ENCODE measurements at places on chromosomes 2 and 18.

GRCh38 chr2:19109518-19109917, 248.9 kb downstream of the OSR1 start:
- no peak for DNase-seq

GRCh38 chr2:25954199-25954752, 28.0 kb downstream of the KIF3C start:
- no peak for DNase-seq

DNA sequence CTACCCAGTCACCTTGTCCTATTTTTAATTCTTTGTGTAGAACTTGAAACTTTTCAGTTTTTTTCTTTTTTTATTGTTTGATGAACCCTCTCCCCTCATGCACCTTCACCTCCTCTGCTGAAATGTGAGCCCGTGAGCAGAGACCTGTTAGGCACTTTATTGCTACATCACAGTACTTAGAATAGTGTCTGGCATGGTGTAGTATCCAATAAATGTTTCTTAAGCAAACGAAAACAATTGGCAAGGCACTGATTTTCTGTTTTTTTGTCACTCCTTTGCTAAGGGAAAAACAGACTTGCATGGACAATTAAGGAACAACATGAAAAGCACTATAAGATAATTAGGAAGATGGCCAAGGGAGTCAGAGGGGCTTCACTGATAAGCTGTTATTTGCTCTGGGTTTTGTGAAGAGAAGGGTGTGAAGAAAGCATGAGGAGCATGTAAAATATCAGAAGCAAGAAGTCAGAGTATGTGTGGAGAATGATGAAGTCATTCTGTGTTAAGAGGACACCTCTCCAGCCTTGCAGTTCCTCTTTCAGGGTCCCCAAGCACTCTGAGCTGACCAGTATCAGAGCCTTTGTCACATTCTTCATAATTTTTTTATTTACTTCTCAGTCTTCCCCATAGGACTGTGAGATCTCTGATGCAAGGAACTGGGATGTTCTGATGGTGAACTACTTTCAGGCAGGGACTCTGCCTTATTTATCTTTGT, 99.7 kb upstream of the CAVIN2 start:
- no peak for DNase-seq

GRCh38 chr2:3633982-3634595, 23.9 kb upstream of the ALLC start:
- DNase-seq, result no peak

GRCh38 chr2:125643128-125643527, 1012.8 kb upstream of the GYPC start:
- no peak for DNase-seq

Measured in NCI-H2081 treated with DMSO at 0.1 percent for 48 hours (cell line).